Mesothelial cell of epicardium (in vitro differentiated cells): ENCODE measurements at places on chromosomes 3 and 15. TPM values are rescaled to one million over a fixed set of nuclear protein-coding genes. Genes with fewer than 3 reads are reported as not detected.

- no peak overlapping the region for H3K27ac ChIP-seq
- H3K4me3 ChIP-seq = no peak overlapping the region
- H3K4me1 ChIP-seq = peaks cover 1% of the 10 kb centered on the region
- H3K27me3 ChIP-seq = peaks cover 40% of the 10 kb centered on the region
- DNase-seq = no peak
Observed at GRCh38 chr3:36643192-36643591, 121.2 kb downstream of the DCLK3 start.

DNA sequence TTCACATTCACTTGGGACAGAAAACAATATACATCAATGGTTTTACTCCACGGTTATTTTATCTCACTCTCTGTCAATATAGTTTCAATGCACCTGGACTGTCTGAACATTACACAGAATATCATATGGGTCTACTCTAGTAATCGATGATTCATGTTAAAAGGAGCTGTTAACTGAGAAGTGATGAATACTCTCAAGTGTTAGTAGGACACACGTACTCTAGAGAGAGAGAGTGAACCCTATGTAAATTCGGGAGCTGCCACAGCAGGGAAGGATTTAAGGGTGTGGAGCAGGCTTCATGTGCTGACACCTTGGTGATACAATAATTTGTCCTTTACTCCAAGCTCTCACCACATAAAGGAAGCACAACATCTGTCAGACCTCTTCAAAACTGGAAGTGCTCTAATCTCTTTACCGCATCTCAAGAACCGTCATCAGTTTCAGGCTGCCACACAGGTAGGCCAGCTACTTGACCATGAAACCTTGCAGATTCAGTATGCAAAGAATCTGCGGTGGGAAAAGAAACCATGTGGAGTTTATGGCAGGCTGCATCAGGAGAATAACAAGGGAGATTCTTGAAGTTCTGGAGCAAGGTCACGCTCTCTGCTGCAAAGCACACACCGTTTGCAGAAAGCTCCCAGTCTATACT is 199.2 kb upstream of the TMC3 start:
- no peaks in the 10 kb centered on the region for H3K36me3 ChIP-seq
- no peak for DNase-seq
- H3K27me3 ChIP-seq = peaks cover 33% of the 10 kb centered on the region
- no peak overlapping the region for H3K27ac ChIP-seq

Gene ST3GAL6
- 9.0 to 14.1 TPM (median 11.1 TPM) in 3 replicates for total RNA-seq

Gene PLEKHO2
- 8.7 to 9.8 TPM (median 8.8 TPM) in 3 replicates for total RNA-seq

GRCh38 chr3:16512435-16513140 is 911 bp downstream of the RFTN1 start:
- H3K36me3 ChIP-seq = no peaks in the 10 kb centered on the region
- peak overlapping the region; percentile 81 for H3K4me3 ChIP-seq
- peaks cover 45% of the 10 kb centered on the region for H3K4me1 ChIP-seq
- peak overlapping the region; percentile 32 for H3K27ac ChIP-seq
- DNase-seq = no peak

DNA sequence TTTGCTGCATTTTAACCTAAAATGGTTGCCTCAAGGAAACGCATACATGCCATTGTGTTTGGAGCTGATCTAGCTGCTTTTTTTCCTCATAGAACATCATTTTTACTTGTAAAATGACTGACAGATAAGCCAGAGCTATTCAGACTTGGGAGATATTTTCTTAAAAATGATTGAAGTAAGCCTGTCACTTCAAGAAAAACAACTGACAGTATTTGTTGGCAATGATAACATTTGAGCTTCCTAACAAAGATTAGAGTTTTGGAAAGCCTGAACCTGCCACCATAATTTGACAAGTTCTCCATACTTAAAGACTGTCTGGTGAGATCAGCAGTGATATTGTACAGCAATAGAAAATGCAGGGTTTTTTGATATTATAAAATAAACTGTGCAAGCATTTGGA is 27.6 kb upstream of the MRPL3 start:
- no peak overlapping the region for H3K4me3 ChIP-seq
- DNase-seq = no peak
- H3K36me3 ChIP-seq = no peaks in the 10 kb centered on the region
- H3K4me1 ChIP-seq = no peaks in the 10 kb centered on the region
- peaks cover 40% of the 10 kb centered on the region for H3K27me3 ChIP-seq
- H3K27ac ChIP-seq = no peak overlapping the region

- no peak for DNase-seq
- H3K27ac ChIP-seq = peak overlapping the region; percentile 74
- H3K27me3 ChIP-seq = no peaks in the 10 kb centered on the region
- no peaks in the 10 kb centered on the region for H3K36me3 ChIP-seq
- no peak overlapping the region for H3K4me3 ChIP-seq
Observed at GRCh38 chr3:64462203-64462602, 225.6 kb downstream of the ADAMTS9 start.

Gene ANKRD34C
- total RNA-seq = not detected in 3 replicates

Gene STRIT1
- total RNA-seq = not detected in 3 replicates

Gene CLDN1
- 11.4 to 12.8 TPM (median 11.4 TPM) in 3 replicates for total RNA-seq
